ENCODE measurements at places on chromosomes 3 and 15.

- DNase-seq, result no peak
Measured at GRCh38 chr3:132084982-132085381, 50.2 kb upstream of the CPNE4 start.

DNA sequence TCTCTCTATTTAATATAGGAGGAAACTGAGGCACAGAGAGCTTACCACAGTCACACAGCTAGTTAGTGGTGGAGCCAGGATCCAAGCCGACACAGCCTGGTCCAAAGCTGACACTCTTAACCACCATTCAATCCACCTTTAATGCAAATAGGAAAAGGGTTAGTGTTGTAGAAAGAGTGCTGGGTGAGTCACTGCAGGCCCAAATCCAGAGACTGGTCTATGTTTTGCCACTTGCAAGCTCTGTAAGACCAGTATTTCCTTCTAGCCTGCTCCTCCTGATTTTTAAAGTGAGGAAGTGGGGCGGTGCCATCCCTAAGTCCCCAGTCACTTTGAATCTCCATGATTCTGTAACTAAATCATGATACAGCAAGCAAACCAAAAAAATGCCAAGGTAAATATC lies 111.0 kb downstream of the MECOM start:
- no peak for DNase-seq

- DNase-seq, result no peak
Measured at GRCh38 chr3:56086355-56086754, 381.9 kb downstream of the ERC2 start.

DNA sequence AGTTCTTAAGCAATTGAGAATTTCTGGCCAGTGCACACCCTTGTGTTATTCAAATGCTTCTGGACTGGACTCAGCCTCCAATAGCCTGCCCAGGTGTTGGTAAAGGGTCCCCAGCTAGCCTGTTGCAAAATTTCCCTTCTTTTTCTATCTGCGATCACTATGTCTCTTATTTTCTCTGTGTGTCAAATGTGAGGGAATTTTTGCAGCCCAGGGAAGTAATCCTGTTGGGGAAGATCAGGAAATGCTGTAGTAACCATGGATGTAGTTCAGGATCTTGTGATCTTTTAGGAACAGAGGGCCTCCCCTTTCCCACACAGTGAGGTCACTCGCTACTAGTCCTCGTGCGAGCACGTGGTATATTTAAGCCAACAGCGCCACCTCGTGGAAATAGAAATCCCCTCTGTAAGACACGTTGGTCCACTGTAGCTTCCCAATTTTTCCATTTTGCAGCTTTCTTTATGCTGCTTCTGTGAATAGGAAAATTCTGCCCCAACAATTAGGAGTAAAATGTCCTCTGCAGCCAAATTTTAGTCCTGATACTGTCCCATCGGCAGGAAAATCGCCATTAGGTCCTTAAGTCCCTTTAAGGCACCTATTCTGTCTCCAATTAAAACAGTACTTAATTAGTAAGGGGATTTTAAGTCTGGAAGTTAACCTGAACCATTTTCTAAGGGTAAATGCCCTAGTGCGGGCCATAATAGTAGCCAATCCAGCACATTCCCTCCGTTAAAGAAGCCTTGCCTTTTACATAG lies 4.0 kb upstream of the SMCO1 start:
- peak; percentile 29 for DNase-seq

DNA sequence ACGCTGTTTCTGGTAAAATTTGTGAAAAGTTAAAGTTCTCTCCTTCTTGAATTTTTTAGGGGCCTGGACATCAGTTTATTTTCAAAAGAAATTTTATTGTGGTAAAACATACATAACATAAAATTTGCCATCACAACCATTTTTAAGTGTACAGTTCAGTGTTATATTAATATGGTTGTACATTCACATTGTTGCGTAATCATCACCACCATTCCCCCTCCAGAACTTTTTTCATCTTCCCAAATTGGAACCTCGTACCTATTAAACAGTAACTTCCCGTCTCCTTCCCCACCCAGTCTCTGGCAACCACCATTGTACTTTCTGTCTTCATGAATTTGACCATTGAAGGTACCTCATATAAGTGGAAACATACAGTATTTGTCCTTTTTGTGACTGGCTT lies 23.0 kb upstream of the XRN1 start:
- no peak for DNase-seq

DNA sequence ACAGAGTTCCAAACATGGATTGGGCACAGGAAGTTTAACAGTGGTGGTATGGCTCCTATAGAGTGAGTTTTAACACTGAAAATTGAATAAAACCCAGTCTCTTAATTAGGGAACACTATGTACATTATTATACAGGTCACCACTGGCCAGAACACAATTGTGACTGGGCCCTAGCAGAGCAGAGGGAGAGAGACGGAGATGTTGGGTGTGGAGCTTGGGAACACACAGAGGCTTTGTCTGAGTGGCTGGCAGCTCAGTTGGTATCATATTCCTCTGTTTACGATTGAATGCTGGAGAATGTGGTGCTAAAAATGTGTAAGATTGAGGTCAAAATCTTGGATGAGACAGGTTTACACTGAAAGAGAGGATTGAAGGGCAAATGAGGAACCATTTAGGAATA lies 6.8 kb upstream of the MOBP start:
- DNase-seq, result no peak

- DNase-seq, result peak; percentile 58
Measured at GRCh38 chr3:128322030-128323022, 144.4 kb downstream of the DNAJB8 start.

GRCh38 chr3:138935863-138936740 lies 10.8 kb downstream of the FOXL2 start:
- peak; percentile 69 for DNase-seq

DNA sequence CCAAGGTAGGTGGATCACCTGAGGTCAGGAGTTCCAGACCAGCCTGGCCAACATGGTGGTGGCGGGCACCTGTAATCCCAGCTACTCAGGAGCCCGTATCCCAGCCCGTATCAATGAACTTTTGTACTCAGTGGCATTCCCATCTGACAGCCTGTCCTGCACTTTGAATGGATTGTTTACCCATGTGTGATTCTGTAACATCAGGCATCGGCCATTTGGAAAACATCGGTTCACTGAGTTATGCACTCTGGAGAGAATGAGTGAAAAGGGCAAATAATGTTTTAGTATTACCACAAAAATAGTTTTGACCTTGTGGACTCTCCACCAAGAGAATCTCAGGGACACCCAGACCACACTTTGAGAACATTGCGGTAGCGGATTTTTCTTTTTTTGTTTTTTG lies 13.6 kb downstream of the KLHL25 start:
- DNase-seq, result no peak

- no peak for DNase-seq
Measured at GRCh38 chr15:61031532-61031931, 197.6 kb downstream of the RORA start.

DNA sequence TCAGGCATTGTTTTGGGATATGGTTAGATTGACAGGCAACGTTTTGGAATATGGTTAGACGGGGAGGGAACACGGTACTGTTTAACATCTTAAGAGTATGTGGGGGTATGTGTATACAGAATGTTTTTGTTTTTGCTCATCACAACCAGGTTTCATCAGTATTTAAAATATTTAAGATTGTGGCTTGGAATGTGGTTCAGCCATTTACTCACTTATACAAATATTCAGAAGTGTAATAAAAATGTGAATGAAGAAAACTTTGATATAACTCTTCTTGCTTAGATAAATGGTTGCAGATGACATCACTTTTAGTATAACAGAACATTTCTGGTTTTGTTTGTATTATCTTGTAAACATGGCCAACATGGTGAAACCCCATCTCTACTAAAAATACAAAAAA lies 3.9 kb upstream of the PAK2 start:
- no peak for DNase-seq

DNA sequence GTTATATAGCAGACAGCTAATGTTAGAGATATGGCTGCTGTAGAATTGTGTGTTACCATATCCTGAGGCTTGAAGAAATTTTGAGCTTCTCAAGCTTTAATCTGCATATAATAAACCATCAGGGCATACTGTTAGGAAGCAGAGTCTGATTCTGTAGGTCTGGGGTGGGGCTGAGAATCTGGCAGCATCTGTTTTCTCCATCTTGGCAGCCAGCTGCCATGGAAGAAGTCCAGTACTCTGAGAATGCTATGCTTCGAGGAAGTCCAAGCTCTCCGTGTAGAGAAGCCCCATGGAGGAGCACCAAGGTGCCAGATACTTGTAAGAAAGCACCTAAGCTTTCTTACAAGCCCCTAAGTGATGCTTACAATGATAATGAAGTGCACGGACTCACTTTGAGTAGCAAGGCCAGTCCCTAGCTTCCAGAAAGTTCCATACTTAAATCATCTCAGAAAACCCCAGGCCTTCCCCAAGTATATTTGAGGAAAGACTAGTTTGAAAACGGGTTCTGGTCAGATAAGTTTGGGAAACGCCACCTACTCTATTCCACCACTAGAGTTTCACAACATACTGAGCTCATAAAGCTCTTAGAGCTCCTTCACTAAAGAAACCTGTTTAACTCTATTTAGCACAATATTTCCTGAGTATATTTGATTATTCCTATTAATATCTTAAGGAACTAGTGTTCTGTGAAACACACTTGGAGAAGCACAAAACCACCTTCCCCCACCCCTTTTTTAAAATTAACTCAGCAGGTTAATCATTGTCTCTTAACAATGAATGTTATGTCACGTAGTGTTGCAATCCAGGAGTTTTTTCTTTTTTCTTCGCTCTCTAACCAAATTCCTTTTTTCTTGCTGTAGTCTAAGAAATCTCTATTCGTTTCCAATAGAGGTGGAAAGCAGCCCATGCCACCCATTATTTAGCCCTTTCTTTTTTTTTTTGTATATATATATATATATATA lies 59.9 kb upstream of the RASGRP1 start:
- no peak for DNase-seq

DNA sequence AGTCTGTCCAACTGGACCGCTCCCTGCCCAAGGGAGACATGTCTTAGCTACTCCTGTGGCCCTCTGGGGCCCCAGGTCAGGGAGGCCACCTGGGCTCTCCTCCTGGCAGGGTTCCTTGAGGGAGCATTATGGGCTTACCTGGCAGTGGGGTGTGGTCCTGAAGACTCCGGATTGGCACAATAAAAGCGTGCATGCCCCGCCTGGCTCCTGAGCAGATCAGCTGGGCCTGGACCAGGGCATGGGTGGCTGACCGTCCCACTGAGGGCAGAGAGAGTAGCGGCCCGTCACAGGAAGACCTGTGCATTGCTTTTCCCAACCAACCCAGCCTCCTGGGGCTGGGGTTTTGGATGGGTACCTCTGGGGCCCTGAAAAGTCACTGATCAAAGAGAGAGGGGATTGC lies 5.4 kb downstream of the ACOX2 start:
- DNase-seq, result no peak

DNA sequence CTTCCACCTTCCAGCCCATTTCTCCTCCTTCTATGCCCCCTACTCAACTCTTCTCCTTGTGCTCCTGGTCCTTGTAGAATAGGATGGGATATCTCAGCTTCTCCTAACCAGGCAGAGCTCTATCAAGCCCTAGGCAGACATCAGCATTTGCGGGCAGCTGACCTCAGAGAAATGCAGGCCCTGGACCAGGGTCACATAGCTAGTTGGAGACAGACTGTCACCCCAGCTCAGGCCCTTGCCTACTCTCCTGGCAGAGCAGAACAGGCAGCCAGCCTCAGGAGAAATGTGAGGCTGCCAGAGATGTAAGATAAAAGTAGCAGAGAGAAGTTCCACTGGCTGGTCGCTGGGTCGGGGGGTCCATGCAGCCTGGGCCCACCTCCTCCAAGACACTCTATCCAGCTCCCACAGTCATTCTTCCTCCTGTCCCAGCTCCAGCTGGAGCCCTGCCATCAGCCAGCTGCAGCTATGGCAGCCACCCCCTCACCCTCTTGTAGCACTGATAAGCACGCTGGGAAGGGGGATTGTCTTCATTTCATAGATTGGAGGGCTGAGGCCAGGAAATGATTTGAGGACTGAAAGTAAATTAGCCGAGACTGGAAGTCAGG lies 4.0 kb downstream of the CYP8B1 start:
- DNase-seq, result no peak

DNA sequence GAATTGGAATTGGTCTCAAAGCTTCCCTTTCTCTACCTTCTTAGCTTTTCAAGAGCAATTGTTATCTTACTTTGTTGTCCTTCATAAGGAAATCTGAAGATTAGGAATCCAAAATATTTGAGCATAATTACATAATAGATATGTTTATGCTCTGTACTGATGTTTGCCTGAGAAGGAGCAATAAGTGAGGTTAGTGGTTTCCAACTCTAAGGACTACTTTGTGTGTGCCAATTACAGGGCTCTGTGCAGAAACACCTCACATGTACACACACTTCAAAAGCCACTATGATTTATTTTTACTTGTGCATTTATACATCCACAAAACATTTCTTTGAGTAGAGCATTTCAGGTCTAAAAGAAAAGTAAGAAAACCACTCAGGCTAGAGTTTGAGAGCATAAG lies 49.9 kb downstream of the MME start:
- no peak for DNase-seq

DNA sequence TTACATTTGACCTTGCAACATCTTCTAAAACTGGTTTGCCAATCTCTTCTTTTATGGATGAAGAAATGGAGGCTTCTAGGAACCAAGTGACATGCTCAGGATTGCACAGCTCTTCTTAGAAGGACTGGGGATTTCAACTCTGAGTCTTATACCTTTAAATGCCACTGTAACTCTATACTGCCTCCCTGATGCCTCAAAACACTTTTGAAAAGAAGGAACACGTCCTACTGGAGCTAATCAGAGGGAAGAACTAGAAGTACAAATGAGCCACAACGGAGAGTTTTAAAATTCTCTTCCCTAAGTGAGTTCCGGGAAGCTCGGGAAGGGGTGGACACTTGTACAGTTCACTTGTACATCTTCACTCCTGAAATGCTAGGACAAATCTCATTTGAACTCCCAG lies 949 bp upstream of the MITF start:
- no peak for DNase-seq

DNA sequence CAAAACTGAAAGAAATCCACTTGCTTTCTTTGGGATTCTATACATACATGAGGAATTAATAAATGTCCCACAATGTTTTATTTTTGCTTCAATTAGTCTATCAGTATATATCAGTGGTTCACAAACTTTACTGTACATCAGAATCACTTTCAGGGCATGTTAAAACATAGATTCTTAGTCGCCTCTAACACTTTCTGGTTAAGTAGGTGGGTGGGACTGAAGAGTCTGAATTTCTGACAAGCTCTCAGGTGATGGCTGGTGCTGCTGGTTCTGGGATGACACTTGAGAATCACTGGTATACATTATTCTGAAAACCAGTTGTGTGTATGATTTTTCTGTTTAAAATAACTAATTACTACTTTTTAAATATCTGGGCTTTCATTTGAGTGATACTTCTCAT lies 393.3 kb downstream of the TBC1D5 start:
- no peak for DNase-seq

GRCh38 chr3:141355242-141355641 lies 13.1 kb upstream of the ZBTB38 start:
- no peak for DNase-seq

DNA sequence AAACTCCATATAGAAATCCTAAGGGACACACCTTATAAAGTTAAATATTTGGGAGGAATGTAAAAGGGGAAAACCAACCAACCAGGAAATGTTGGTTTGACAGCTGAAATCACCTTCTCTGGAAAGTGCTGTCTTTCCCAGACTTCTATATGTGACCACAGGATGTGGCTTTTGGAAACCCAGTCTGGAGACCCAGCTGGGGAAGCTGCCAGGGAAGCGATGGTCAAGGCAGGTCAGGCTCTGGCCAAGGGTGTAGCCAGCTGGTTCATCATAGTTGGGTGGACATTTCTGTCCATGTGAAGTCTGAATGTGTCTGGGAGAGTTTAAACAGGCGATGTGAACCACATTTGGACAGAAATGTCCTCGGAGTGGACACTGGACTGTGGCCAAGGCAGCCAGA lies 73.9 kb downstream of the ARNT2 start:
- DNase-seq, result no peak
